Stimulated activated CD4-positive, alpha-beta T cell treated with anti-CD3 and anti-CD28 coated beads, Interleukin-4, amount 100 ng/mL, for 4 hours (primary cell): ENCODE measurements at places on chromosomes 11 and 22.

- no peak for DNase-seq
Observed at GRCh38 chr11:121236115-121237001, 56.2 kb upstream of the SC5D start.

DNA sequence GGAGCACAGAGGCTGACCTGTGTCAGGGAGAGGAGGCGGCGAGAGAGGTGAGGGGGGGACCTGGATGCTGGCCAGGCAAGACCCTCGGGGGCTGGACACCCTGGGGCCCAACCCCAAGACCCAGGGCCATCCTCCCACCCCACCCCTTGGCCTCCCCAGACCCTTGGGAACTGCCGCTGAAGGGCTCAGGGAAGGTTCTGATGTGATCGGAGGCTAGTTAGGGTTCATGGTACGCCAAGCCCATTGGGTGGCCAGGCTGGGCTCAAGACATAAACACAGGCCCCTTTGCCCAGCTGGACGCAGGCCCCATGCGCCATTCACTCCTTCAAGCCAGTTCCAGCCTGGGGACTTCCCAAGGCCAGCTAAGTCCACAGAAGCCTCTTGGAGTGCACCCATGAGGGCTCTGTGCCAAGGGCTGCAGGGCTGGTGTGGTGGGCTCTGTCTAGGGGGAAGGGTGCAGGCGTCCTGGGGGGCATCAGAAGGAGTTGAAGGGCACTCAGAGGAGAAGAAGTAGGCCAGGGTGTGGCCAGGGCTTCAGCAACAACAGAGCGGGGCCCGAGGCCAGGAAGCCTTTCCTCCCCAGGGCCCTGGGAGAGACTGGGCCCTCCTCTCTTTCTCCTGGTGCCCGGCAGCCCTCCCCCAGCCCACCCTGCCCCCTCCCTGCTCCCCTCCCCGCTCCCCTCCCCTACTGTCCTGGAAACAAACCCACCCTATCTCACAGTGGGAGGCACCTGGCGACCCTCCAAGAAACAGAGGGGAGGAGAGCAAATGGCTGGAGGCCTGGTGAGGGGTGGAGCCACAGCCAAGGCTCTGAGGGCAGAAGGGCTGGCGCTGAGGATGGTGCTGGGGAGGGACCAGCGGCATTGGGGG lies 12.9 kb downstream of the TSPAN32 start:
- no peak for DNase-seq

DNA sequence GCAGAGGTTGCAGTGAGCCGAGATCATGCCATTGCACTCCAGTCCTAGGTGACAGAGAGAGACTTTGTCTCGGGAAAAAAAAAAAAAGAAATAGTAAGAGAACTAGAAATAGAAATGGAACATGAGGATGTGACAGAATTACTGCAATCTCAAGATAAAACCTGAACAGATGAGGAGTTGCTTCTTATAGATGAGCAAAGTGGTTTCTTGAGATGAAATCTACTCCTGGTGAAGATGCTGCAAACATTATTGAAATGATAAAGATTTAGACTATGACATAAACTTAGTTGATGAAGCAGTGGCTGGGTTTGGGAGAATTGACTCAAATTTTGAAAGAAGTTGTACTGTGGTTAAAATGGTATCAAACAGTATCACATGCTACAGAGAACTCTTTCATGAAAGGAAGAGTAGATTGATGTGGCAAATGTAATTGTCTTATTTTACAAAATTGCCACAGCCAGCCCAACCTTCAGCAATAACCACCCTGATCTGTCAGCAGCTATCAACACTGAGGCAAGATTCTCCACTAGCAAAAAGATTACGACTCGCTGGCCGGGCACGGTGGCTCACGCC lies 13.7 kb downstream of the XNDC1N start:
- DNase-seq, result no peak

GRCh38 chr11:131838016-131838415 lies 467.6 kb downstream of the NTM start:
- no peak for DNase-seq

DNA sequence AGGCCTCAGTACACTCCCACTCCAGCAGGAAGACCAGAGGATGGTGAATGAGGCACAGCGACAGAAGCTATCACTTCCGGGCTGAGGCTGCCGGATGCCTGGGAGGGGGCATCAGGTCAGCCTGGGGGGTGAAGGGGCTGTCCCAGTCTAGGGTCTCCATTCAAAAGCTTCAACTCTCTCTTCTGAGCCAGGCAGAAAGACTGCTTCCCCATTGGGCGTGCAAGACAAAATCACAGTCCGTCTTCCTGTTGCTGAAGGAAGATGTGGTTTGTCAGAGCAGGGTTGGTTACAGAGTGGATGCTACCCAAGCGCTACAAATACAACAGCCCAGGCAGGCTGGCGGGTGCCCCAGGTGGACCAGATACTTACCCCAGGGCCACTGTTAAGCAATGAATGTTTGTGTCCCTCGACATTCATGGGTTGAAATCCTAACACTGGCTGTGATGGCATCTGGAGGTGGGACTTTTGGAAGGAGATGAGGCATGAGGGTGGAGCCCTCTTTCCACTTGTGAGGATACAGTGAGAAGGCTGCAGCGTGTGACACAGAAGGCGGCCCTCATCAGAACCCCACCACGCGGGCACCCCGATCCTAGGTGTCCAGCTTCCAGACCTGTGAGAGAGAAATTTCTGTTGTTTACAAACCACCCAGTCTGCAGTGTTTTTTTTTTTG lies 12.0 kb downstream of the UPK3A start:
- DNase-seq, result no peak

DNA sequence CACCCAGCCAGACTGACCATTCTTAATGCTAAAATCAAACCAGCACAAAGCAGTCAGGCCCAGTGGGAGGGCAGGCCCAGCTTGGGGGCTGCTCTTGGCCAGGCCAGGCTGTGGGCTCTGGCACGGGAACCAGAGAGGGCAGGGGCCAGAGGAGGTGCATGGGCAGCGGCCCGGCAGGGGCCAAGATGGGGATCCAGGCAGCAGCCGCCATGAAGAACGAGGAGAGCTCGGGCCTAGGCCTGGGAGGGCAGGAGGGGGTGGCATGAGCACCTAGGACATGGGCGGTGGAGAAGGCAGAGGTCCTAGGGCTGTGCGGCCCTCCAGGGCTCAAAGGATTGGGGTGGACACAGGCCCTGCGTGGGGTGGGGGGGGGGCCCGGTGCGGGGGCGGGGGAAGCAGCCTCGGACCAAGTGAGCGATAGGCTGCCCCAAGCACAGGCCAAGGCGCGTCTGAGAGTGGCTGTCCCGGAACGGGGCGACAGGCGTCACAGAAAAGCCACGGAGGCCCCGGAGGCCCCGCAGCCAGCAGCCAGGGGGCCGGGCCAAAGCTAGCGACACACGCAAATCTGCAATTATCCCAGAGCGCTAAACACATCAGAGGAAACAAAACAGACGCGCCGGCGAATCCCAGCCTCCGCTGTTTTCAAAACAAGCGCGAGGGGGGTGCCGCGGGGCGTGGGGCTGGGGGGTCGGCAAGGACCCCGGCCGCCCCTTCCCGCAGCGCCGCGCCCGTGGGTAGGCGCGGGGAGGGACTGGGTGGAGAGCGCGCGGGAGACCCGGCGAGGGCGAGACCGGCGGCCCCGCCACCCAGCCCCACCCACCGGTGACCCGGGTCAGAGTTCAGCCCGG lies 8.3 kb downstream of the PLXNB2 start:
- DNase-seq, result no peak

DNA sequence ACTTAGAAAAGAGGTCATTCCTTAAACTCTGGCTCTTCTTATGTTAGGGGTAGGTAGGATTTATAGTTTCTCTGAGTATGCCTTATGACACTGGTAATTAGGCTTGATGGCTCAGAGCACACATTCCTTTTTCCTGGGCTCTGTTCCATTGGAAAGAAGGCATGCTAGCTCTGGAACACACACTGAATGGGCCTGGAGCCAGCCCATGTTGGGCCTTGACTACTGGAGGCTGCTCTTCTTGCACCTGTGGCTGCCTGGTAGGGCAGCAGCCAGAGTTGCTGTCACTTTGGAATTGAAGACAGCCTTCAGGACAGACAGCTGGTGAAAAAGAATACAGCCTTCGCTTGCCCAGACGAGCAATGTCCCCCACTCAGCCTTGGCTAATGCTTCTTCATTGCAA lies 18.2 kb downstream of the MCAM start:
- DNase-seq, result no peak

- DNase-seq, result no peak
Observed at GRCh38 chr11:7016011-7016410, 4.1 kb downstream of the ZNF214 start.

GRCh38 chr22:49772692-49773091 lies 55.0 kb downstream of the BRD1 start:
- DNase-seq, result no peak

- DNase-seq, result no peak
Observed at GRCh38 chr11:128598506-128599150, 11.3 kb upstream of the ETS1 start.
